ENCODE measurements at places on chromosomes 16 and 17.

- no peak for DNase-seq
Measured at GRCh38 chr16:71585318-71585703, 8.4 kb upstream of the TAT start.

DNA sequence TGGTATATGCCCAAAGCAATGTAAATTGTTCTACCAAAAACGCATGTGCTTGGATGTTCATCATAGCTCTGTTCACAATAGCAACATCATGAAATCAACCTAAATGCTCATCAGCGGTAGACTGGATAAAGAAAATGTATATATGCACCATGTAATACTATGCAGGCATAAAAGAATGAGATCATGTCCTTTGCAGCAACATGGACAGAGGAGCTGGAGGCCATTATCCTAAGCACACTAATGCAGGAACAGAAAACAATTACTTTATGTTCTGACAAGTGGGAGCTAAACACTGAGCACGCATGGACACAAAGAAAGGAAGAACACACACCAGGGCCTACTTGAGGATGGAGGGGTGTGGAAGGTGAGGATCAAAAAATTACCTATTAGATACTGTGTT lies 33.7 kb downstream of the TANC2 start:
- no peak for DNase-seq

DNA sequence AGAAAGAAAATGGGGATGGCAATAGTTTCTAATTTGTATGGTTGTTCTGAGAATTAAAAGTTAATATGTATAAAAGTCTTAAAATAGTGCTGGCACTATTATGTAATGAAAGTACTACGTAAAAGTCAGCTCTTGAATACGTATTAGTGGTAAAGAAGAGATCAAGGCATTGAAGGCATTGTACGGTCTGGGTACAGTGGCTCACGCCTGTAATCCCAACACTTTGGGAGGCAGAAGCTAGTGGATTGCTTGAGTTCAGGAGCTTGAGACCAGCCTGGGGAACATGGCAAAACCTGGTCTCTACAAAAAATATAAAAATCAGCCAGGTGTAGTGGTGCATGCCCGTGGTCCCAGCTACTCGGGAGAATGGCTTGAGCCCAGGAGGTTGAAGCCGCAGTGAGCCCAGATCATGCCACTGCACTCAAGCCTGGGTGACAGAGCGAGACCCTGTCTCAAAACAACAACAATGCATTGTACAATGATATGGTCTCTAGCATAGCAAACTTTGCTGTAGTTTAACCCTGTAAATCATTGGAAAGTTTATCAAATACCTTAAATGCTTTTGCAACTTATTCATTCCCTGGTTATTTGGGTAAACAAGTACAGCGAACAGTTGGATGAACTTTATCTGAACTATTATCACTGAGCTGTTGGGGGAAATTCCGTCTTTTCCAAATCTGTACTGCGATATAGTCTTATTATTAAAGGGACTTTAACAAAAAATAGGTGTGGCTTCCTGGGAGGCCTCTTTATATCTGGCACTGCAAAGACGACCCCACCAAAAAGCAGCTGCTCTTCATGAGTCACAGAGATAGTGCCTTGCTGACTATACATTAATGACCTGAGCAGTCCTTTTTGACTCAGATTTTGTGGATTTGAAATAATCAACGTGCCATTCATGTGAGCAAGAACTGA lies 73.6 kb downstream of the GPRC5B start:
- no peak for DNase-seq

- no peak for DNase-seq
Measured at GRCh38 chr16:12395268-12395667, 408.4 kb downstream of the CPPED1 start.

GRCh38 chr17:37781451-37781850 lies 36.6 kb upstream of the HNF1B start:
- no peak for DNase-seq

DNA sequence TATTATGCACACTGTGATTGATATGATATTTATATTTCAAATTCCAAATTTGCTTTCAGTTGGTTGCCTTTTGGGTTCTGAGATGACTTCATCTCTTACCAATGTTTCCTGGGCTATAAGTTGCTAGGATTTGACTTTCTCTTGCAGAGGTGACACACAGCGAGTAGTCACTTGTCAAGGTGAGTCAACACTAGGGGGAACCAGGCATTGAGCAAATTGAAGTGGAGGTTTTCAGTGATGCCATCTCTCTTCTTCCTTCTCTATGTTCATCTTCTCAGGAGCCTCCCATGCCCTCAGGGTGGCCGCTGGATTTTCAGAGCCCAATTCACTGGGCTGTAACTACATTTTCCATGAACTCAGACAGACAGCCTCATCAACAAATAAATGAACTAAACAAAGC lies 6.0 kb upstream of the CPD start:
- DNase-seq, result no peak
